Activated naive CD4-positive, alpha-beta T cell treated with anti-CD3 and anti-CD28 coated beads, Interleukin-2, amount 50 U/mL, for 72 hours (primary cell): ENCODE measurements at places on chromosomes 1 and 21. TPM values are rescaled to one million over a fixed set of nuclear protein-coding genes. Genes with fewer than 3 reads are reported as not detected.

GRCh38 chr1:21631944-21632887, 36.9 kb downstream of the RAP1GAP start:
- no peak for DNase-seq

DNA sequence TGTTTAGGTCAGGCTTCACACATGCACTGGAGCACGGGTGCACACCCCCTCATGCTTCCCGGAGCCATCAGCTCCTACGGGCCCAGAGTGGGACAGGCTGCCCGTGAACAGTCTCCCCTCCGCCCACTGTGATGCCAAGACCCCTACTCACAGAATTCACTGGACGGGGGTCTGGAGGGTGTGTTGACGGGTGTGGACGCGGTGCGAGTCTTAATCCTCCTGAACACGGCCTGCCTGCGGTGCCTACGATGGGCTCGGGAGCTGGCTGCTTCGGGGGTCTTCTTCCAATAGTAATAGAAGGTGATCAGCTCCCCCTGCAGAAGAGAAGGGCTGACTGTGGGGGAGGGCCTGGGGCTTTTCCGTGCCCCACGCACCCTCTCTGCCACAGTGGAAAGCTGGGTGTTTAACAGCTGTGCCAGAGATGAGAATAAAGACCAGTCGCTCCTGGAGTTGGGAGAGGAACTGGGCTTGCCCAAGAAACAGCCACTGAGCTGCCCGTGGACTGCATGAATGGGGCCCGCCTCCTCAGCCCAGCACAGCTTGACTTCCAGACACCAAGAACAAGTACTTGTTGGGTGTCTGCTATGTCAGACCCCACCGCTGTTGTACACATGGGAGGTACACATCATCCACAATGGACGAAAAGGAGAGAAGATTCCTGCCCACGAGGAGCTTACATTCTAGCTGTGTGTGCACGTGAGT, 47.9 kb downstream of the SLC45A1 start:
- no peak for DNase-seq

DNA sequence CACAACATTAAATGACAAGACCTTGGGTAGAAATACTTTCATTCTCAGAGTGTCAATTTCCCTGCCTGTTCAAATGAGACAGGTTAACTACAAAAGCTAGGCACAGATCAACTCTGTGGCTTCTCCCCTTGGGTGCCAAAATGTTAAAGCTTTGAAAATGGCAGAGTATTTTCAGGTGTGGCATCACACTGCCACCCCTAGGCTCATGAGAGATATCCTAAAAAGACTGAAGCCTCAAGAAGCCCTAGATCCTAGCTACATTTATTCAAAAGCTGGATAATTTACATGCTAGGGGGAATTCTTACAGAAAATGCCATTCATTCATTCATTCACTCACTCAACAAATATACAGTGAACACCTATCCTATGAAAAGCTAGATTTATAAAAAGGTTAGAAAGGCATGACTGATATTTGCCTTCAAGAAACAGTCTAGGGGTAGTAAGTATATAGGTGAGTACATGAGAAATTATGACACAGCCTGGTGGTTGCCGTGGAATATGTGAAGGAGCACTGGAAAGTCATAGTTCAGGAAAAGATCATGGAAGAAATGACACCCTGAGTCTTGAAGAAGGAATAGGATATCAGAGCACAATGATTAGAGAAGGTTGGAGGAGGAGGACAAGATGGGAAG, 15.9 kb upstream of the RAB4A start:
- no peak for DNase-seq

Gene CD247
- 158 TPM for total RNA-seq

DNA sequence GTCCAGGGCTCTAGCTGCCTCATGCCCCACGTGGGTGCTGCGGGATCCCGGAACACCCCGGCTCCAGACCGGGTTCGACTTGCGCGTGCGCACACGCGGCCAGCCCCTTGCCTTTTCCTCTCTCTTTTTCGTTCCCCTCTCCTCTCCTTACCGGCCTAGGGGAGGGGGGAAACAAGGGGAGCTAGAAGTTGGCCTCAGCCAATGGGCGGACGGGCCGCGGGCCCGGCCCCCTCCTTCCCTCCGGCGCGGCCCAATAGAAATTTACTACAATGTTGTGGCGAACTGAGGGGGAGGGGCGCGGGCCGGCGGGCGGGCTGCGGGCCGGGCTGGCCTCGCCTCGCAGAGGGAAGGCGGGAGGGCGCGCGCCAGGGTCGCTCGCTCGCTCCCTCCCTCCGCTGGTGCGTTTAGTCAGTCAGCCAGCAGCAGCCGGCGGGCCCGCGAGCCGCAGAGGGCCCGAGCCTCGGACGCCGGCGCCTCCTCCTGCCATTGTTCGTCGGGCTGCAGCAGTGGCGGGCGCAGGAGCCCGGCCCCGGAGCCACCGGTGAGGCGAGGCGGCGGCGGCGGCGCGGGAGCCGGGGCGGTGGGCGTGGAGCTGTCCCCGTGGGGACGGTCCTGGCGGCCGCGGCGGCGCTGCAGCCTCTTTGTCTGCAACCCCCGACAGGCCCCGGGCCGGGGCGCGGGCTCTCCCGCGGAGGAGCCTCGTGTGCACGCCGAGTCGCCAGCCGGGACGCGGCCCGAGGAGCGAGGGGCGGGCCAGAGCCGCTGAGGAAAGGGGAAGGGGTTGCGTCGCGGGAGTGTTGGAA, at the start of gene EPB41:
Gene EPB41 (plus strand): TSS at position 342 of the 803 bp plus-strand sequence. CDS start 72,869 bp downstream, outside the sequence.
- peak; percentile 90 for DNase-seq

Gene FBXO2
- 1.9 TPM for total RNA-seq

Gene PRAMEF8
- not detected for total RNA-seq

Gene OR10J1
- total RNA-seq = not detected

GRCh38 chr1:61241411-61241838, 159.1 kb downstream of the NFIA start:
- DNase-seq = no peak

DNA sequence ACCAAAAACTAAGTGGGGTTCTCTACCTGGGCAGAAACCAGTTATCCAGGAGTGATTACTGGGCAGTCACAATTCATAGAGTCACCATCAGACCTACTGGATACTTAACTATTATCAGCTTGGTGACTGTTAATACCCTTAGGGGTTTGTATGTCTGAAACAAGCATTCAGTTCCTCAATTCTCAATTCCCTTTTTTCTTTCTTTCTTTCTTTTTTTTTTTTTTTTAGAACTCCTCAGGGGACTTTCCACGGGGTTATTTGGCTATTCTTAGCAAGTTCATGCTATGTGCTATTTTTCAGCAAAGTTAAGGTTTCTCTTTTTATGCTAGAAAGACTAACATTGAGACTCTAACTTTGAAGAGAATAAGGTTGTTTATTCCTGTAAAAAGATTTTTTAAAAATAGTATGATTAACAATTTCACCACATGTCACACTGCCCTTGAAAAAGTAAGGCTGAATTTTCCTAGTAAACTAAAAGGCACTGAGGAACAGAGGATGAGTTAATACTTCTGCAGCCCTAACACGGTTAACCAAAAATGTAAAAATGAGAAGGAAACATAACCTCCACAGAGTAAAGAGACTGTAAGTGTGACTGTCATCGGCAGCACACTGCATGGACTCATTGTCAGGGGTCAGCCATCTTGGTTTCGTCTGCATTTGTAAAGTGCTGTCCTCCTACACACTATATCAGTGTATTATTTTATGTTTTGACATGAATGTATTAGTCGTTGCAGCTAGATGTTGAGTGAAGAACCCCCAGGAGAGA, 310.2 kb downstream of the NTNG1 start:
- no peak for DNase-seq

Gene TMEM234
- 10.7 TPM for total RNA-seq

- no peak for DNase-seq
These were observed 185.6 kb downstream of the TGFBR3 start for GRCh38 chr1:91700332-91700731.

DNA sequence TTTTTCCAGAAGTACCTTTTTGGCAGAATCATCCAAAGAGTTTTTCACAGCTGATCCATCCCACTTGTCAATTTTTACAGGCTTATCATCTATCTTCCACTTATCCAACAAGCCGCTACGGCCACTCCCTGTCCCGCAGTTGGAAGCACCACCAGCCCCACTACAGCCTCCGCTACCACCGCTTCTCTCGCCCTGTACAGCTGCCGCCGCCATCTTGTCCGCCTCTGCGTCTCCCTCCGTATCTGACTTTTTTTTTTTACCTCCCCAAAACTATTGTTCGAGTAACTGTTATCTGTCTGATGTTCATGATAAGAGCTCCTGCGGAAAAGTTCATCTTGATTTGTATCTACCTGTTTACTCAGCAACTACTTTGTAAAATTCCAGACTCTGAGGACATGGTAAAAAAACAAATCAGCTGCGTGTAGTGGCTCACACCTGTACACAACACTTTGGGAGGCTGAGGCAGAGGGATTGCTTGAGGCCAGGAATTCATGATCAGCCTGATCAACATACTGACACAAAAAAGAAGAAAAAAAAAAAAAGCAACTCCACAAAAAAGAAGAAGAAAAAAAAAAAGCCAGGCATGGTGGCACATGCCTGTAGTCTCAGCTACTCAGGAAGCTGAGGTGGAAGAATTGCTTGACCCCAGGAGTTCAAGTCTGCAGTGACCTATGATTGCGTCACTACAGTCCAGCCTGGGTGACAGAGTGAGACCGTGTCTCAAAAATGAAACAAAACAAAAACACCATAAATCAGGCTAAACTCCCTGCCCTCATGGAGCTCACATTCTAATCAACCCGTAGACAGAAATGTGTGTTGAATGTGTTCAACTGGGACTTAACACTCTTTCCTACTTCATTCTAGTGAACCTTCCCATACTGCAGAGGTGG, 8.0 kb upstream of the EYA3 start:
- DNase-seq = no peak

DNA sequence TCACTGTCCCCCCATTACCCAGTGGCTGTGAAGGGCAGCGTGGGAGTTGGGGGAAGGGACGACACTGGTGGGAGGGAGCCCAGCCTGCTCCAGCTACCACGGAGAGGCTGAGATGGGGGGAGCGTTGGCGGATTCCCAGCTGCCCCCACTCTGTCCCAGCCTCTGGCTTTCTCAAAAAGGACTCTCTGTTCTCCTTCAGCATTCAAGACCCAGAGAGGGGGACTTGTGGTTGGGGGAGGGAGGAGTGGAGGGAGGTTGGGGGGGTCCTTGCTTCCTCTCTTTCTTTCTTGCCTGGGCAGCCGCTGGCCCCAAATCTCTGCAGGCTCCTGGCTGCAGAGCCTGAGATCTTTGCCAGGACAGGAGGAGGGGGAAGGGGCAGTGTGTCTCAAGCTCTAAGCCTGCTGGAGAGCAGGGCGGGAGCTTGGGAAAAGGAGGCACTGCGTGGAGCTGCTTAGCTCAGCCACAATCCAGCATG, 2.2 kb downstream of the ATP1A2 start:
- DNase-seq = no peak

Gene OR2G6
- total RNA-seq = not detected

Gene MASP2
- total RNA-seq = 0.21 TPM

- DNase-seq = no peak
These were observed 569 bp upstream of the DAB1 start for GRCh38 chr1:57424231-57425027.

Gene TMEM201
- total RNA-seq = 16.5 TPM

DNA sequence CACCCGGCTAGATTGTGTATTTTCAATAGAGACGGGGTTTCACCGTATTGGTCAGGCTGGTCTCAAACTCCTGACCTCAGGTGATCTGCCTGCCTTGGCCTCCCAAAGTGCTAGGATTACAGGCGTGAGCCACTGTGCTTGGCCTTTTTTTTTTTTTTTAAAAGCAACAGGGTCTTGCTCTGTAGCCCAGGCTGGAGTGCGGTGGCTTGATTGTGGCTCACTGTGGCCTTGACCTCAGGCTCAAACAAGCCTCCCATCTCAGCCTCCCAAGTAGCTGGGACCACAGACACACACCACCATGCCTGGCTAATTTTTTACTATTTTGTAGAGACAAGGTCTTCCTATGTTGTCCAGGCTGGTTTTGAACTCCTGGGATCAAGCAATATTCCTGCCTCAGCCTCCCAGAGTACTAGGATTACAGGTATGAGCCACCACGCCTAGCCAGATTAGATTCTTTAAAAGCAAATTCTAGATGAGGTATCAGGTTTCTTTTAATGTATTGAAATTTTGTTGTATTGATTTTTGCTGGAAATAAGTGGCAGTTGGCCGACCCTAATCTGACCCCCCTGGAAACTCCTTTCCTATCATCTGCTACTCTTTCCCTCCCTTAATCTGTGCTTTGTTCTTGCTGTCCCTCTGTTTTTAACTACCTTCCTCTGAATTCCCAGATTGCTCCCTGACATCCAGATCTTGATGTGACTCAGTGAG, 26.6 kb downstream of the ZFYVE9 start:
- DNase-seq = no peak

- no peak for DNase-seq
These were observed 31.2 kb upstream of the CSF3R start for GRCh38 chr1:36513676-36514473.

DNA sequence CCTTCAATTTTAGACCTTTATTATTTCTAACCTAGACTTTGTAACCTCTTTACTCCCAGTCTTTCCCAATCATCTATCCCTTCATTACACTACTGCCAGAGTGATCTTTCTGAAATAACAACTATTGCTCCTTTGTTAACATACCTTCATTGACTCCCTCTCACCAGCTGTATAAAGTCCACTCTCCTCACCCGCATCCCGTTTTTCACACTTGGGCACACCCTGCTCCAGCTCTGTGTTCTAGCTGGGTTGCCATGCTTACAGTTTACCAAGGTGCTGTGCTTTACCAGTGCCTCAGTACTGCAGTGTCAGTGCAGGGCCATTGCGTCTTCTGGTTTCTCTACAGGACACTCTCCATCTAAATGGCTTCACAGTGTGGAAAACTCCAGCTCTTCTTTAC, 148.2 kb downstream of the NFIA start:
- DNase-seq = no peak

Gene HSD11B1
- total RNA-seq = 0.75 TPM

- no peak for DNase-seq
These were observed 27.9 kb upstream of the NTPCR start for GRCh38 chr1:232922485-232922884.

- no peak for DNase-seq
These were observed 45.2 kb upstream of the DPT start for GRCh38 chr1:168774241-168774640.

Gene SPRR1B
- not detected for total RNA-seq

Gene OR2T35
- total RNA-seq = not detected

Gene ABL2
- 9.2 TPM for total RNA-seq

DNA sequence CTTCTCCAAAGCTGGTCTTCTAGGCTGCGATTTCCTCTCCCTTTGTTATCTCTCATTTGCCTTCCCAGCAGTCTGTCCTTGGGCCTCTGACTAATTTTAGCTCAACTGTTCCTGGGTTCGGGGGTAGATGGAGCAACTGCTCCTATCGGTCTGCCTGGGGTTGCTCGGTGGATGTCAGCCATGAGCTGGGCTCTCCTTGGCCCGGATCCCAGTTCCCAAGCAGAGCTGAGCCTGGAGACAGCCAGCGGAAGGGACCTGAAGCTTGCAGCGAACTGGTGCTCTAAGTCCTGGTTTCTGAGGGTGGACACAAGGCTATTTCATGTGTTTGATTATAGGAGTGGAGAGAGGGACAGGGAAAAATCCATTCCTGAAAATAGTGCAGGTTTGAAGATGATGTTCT, 423.0 kb downstream of the RPS6KC1 start:
- no peak for DNase-seq

Gene NBPF10
- 3.1 TPM for total RNA-seq

- DNase-seq = peak; percentile 86
These were observed 1.1 kb downstream of the ARHGAP30 start for GRCh38 chr1:161068306-161069234.

Gene SPRR5
- not detected for total RNA-seq

Gene C1QC
- not detected for total RNA-seq

GRCh38 chr1:168287237-168287664, 6.6 kb downstream of the TBX19 start:
- no peak for DNase-seq

- DNase-seq = no peak
These were observed 3.1 kb downstream of the ASCL5 start for GRCh38 chr1:201123866-201124265.
